Stimulated activated CD8-positive, alpha-beta memory T cell treated with anti-CD3 and anti-CD28 coated beads, Interleukin-15, amount 100 ng/mL, for 4 hours (primary cell): ENCODE measurements at places on chromosomes 12 and 14.

DNA sequence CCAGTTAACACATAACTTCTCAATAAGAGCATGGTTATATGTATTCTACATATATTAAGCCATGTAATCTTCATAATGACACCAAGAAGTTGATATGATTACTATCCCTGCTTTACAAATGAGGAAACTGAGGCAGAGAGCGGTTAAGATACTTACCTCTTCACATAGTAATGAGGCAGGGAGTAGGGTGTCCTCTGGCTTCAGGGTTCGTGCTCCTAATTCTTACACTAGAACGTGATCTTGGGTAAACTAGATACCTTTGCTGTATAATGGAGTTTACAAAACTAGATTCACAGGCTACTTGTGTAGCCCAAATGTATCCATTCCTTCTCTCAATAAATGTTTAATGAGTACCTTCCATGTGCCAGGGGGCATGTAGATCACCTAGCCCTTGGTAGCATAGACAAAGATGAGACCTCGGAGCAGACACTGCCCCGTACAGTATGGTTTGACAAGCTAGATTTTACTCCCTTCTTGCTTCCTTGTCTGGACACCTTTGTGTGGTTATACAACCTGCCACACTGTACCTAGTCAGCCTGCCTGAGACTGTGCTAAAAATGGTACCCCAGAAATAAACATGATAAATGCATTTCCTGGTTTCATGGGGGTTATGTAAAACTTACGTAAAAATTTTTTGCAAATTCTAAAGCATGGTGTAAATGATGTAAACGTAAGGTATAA is 991.8 kb downstream of the VRK1 start:
- DNase-seq: no peak

DNA sequence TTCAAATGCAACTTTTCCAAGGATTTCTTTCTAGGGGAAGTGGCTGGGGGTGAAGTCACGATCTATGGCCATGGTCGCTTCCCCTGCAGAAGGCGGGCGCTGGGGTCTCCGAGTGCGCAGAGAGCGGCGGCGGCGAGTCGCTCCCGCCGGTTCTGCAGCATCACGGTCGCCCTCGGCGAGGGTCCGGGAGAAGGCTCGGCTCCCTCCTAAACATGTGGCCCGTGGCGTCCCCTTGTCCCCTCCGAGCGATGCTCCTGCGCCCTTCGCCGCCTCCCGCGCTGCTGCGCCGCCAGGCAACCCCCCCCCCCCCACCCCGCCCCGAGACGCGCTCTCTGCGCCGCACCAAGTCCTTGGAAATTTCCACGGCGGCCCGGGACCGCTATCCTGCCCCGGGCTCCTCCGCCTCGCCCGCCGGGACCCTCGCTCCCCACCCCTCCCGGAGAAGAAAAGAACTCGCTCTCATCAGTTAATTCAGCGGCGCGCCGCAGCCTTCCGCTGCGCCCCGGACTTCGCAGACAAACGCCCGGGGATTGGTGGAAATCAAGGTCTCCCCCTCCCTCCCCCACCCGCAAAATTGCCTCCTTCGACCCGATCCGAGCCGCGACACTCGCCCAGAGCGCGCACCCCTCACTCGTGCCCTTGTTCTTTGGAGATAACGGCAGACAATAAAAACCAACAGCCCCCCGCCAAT is at the start of gene ST8SIA1:
ST8SIA1 (minus strand) TSS at position 298 of the 691 bp plus-strand sequence. CDS start 475 bp downstream, outside the sequence.
- no peak for DNase-seq

GRCh38 chr12:44053549-44054127 is 217.8 kb downstream of the TMEM117 start:
- DNase-seq: no peak

- DNase-seq: no peak
Measured at GRCh38 chr14:103124501-103125001, 1.3 kb downstream of the TNFAIP2 start.

DNA sequence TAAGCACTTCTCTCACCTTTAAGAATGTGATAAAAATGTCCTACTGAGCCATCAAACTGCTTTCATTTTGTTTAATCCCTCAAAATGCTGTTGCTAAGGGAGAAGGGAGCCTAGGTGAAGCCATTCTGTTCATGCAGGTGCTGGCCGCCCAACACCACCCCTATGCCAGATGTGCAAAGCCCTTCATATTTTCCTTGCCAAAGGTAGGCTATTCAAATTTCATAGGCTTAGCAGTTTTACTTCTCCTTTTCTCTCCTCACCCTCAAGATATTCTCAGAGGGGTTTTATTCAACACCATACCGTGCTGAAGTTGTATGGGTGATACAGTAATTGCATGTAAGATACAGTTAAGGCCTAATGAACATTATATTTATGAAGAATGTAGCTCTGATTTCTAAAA is 461.7 kb downstream of the GXYLT1 start:
- DNase-seq: no peak

DNA sequence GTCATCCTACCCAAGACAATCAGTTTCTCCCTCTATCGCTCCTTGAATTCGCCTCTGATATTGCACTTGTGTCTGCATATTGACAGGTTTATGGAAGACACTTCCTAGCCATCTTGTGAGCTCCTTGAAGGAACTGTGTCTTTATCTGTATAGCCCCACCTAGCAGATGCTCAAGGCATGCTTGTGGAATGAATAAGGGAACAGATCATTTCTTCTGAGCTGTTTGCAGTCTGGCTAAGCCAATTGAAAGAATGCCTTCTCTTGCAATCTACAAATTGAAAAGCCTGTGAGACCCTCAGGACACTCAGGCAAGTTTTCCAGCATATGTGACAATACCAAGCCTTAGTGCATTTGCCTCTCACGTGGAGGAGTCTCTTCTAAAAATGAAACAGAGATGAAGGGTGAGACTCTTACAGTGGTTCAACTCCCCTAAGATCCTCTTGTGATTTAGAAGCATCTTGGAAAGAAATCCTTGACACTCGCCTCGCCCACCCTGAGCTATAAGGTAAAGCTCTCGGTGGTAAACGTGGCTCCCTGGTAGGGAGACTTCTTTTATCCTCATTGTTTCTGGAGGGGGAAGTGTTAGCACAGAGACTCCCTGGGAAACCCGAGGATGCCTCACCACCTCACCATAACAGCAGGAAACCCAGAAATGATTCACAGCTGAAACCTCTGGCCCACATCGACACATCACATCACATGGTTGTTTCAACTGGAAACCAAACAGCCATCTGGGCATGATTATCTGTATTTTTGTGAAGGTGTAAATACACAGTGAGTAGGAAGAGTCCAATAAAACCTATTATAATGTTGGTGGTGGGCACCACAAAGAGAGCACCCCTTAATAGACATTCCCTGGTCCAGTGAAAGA is 112.3 kb upstream of the BCL2L14 start:
- DNase-seq: no peak

DNA sequence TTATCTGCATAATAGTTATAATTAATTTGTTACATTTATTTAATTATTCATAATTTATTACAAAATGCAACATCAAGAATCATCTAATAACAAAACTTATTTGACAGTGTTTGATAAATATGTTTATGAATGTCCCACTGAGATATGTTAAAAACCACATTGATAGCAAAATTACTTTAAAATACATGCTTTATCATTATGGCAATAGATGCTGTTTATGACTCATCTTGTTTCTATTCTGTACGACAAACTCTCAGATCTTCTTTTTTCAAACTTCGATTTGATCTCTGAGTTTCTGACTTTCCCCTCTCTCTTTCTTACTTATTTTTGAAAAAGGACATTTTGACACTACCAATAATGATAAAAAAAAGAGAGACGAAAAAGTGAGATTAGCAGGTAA is 56.8 kb upstream of the LRRK2 start:
- no peak for DNase-seq

DNA sequence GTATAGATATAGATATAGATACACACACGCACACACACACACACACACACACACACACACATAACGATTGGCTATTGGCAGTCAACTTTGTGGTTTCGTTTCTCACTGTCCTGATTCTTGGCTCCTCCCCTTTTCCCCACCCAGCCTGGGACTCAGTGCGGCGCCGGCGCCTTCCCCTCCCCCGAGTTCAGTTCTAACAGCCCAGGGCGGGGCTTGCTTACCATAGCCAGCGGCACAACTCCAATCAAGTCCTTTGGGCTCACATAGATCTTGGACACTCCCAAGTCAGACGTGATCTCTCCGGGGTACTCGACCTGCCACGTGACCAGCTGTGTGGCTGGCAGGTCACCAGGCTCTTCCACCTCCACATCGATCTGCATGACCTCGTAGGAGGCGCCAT is 484.1 kb downstream of the GLT1D1 start:
- no peak for DNase-seq
